HCEC 1CT (cell line): ENCODE measurements at places on chromosomes 12 and 14.

DNA sequence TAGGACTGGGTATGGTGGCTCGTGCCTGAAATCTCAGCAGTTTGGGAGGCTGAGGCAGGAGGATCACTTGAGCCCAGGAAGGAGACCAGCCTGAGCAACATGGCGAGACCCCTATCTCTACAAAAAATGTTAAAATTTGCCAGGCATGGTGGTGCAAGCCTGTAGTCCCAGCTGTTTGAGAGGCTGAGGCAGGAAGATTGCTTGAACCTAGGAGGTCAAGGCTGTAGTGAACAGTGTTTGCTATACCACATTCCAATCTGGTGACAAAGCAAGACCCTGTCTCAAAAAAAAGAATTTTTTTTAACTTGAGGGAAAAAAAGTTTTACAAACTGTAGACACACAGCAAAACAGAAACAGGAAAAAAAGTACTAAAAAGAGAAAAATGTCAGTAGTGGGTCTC, 2.3 kb upstream of the MAP3K9 start:
- no peak for DNase-seq

- no peak for DNase-seq
These were observed 65.8 kb downstream of the PITPNM2 start for GRCh38 chr12:123085066-123085465.

DNA sequence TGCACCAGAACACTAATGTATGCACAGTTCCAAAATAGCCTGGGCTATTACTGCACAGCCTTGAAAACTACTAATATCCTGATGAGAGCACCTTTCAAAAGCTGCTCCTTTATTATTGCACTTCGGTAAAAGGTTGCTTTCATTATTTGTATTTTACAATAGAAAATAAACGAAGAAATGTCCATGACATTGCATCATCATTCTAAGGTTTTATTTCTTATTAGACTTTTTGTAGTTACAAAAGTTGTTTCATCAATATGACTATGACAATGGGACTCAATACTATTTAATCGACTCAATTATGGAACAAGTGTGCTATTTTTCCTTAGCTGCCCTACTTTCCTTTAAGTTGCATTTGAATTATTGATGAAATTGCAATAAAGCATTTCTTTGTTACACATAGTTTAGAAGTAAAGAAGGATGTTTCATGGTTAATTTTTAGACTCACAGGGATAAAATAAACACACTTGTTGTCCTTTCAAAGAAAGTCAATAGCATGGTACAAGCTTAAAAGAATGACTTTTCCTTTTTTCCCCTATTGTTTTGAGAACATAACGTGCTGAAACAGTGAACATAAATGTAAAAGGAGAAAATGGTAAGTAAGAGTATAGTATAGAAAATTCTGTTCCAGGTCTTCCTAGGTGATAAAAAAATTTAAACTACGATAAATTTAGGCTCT, 407.6 kb downstream of the BCAT1 start:
- DNase-seq: no peak

- peak; percentile 68 for DNase-seq
These were observed at the start of gene KLHDC1 for GRCh38 chr14:49692811-49693734. TSS of gene KLHDC1 (plus strand) at chr14:49693120. CDS start at chr14:49693195, 75 bp downstream.

GRCh38 chr12:111457071-111457470, 51.3 kb downstream of the SH2B3 start:
- DNase-seq: no peak

DNA sequence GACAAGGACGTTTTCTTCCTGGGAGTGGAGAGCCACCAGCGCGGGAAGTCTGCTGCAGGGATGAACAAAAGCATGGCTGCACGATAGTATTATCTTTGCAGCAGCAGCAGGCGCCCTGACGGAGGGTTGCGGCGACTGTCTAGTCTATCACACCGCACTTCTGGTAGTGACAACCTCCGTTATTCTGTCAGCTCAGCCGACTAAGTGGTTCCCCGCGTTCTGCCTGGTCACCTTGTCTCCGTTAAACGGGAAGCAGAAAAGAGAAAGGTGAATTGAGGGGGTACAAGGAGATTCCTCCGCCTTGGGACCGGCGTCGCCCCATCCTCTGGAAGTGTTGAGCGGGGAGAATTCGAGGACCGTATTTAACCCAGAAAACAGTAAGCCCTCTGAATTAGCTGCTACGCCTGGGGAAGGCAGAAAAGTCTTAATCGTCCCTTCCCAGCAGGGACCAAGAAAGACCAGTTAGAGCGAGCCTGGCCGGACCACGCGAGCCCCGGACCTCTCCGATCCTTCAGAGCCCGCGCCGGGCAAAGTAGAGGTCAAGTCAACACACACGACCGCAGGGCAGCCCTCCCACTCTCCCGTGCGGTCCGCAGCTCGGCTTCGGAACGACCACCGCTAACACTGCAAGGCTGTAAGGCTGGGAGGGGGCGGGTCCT, 536 bp upstream of the DAAM1 start:
- DNase-seq: no peak
